Stimulated activated memory B cell treated with anti-CD40 and anti-IgM and Interleukin-4, amounts not matched to agents 10 μg/mL and 1 μg/mL and 100 μg/mL, for 72 hours (primary cell): ENCODE measurements at places on chromosomes 2 and 18.

DNA sequence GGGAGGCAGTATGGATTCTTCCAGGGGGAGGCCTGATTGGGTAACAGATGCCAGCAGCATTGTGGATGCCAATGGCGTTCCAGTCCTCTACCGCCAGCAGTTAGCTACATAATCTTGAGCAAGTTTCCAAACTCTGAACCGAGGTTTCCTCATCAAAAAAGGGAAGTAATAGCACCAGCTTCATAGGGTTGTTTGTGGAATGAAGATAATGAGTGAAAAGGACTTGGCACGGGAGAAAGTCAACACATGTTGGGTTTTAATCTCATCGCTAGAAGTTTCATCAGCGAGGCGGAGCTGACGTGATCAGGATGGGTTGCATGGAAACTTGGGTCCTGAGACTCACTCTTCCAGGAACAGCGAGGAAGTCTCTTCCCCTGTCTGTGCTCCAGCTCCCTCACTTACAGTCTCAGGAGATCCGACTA is 266.7 kb downstream of the SH3BP4 start:
- ATAC-seq = no peak

DNA sequence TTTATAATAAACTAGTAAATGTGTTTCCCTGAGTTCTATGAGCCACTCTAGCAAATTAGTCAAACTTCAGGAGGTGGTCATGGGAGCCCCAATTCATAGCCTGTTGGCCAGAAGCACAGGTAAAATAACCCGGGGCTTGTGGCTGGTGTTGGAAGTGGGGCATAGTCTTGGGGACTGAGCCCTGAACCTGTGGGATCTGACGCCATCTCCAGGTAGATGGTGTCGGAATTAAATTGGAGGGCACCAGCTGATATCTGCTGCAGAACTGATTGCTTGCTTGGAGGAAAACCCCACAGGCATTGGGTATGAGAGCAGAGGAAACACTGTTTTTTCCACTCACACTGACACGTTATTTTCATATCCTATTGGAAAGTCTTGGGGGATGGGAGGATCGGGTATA is 14.1 kb downstream of the NMS start:
- ATAC-seq = no peak

DNA sequence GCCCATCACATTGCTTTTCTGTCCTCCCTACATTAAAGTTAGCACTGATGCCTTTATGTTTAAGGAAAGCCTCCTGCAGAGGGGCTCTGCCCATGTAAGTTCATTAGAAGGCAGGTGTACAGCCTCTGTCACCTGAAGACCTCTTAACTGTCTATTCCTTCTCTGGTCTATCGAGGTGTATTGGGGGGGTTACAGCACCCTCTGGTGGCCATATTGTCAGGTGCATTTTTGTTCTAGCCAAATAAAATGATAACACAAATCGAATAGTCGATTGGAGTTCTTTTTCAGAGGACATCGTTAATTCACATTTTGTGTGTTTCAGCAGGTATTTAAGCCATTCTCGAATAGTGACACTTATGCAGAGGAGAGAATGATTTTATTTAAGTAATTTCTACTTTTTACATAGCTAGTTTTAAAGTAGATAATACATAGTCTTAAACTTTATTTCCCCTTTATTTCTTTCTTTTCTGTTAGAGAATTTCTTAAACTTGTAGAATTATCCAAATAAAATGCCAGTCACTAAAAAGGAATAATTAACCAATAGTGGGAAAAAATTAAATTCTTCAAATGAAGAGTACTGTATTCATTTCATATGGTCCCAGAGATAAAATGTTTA is 136.8 kb downstream of the NEDD4L start:
- ATAC-seq = peak; percentile 67

DNA sequence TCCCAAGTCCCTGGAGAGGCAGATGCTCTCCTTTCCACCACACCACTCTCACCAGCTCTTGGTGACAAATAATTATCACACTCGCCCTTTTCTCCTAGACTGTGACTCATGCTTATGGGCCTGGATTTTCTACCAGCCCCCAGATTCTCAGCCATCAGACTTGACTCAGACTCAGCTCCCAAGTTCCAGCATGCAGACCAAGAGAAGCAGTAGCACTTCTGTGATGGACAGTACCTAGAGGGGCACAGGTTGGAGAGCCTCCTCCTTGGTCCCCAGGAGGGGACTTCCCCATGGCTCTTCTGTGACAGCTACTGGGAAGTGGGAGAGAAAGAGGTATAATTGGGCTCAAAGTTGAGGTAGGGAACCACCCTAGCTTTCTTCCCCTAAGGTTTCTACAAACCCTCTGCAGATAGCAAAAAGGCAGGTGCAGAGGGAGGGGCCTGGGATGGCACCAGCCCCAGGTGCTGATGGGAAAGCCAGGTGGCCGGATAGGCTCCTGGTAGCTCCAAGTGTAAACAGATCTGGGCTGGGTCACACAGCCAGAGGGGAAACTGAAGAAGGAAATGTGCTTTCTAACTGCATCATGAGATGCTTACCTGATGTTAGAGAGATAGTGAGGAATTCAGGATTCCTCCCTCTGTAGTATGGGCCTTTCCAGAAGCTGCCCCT is 4.1 kb downstream of the TCF23 start:
- peak; percentile 42 for ATAC-seq

DNA sequence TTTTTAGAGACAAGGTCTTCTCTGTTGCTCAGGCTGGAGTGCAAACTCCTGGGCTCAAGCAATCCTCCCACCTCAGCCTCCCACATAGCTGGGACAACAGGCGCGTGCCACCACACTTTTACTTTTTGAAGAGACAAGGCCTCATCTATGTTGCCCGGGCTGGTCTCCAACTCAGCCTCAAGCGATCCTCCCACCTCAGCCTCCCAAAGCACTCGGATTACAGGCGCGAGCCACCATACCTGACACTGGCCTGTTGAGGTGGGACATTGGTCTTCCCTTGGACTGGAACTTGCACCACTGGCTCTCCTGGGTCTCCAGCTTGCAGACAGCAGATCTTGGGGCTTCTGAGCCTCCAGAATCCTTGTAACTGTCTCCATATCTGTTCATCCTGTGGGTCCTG is 75.6 kb downstream of the NDUFA10 start:
- no peak for ATAC-seq

GRCh38 chr2:41954304-41955291 is 93.2 kb upstream of the PKDCC start:
- no peak for ATAC-seq

GRCh38 chr2:49972699-49973098 is 818.4 kb upstream of the FSHR start:
- ATAC-seq = no peak

DNA sequence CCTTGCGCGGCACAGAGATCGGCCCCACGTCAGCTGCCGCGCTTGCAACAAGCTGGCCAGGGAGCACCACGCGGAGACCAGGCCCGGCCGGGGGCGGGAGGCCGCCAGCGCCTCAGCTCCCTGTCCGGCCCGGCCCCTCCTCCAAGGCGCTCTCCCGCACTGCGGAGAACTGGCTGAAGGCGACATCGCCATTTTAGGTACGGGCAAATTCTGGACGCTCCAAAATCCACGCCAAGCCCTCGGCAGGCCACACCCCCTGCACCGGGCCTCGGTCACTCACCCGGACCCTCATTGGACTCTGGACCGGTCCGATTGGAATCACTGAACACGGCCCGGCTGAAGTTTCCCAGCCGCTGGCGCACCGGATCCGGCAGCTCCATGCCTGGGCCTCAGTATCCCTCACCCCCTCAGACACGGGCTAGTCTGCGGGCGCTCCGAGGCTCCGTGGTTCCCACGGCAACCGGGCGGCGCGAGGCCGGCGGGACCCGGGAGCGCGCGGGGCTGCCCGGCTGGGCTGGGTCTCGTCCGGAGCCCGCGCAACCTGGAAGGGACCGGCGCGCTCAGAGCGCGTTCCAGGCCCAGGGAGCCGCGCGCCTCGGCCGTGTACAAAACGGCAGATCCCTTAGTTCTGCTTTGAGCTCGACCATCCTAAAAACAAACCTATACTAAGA is at the start of gene TMEM17:
Gene TMEM17 (minus strand): TSS at position 446 of the 671 bp plus-strand sequence. CDS start 66 bp downstream, at position 380.
- peak; percentile 85 for ATAC-seq

DNA sequence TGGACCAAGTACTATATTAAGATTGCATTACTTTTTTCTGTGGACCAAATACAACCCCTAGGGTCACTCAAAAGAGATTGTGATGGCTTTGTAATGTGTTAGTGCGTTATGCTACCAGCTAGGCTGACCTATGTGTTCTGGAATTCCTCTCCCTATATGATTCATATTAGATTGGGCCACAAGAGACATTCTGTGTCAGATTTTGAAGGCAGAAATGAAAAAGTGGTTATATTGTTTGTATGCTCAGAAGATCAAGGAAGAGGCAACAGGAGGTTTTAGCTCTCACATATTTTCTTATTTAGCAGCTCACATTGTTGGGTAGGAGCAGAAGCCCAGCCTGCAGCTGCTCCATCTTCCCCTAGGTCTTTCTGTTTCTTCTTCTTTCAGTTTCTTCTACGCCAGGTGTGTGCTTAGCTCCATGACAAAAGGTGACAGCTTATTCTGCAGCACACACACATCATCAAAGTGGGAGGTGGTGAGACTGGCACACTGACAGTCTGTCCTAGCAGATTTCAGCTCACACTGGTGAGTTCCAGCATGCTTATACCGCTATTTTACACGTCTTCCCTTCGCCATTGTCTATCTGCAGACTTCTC is 156.8 kb upstream of the UBE2E3 start:
- ATAC-seq = no peak

- ATAC-seq = no peak
Measured at GRCh38 chr2:51013079-51013932, 18.6 kb downstream of the NRXN1 start.

GRCh38 chr2:64635976-64636911 is 17.5 kb downstream of the SERTAD2 start:
- peak; percentile 82 for ATAC-seq
